ENCODE measurements at places on chromosomes 2 and 18.
A peak's percentile ranks its signal among the peaks of the same experiment; 100 is the strongest.

- DNase-seq = no peak
Measured at GRCh38 chr18:12003894-12004293, 22.6 kb downstream of the IMPA2 start.

GRCh38 chr2:102815285-102815684 lies 53.5 kb downstream of the TMEM182 start:
- DNase-seq = no peak

- no peak for DNase-seq
Measured at GRCh38 chr2:120765678-120766469, 30.2 kb downstream of the GLI2 start.

DNA sequence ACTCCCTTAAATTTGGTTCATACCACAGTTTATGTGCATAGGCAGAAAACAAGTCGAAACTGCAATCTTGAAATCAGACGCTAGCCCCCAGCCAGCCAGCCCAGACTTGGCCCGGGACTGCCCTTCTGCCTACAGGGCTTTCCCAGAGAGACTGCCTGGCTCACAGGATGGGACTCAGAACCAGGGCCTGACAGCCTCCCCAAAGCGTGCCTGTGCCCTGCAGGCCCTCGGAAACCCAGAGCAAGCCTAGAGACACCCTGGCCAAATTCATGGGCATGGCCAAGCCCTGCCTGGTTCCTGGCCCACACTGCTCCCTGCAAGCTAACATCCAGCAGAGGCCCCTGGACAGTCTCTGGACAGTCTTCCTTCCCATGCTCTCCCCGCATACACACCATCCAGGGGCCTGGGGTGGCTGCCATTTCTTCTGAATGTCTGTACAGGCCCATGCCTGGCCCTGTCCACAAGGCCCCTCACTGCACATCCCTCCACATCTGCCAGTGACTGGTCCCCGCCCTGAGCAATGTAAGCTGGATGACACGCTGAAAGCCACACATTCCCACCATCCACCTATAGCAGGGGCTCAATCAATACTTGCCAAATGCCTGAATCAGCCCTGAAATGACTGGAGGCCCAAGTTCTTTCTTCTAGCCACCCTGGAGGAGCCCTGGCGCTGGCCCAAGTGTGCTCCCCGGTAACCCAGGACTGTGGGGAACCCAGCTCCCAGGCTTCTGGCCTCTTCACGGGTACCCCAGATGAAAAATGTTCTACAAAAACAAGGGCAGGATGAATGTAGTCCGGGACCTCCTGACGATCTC lies 73.1 kb downstream of the HDAC4 start:
- peak; percentile 42 for DNase-seq

GRCh38 chr2:223007531-223007930 lies 44.5 kb upstream of the KCNE4 start:
- no peak for DNase-seq

- DNase-seq = no peak
Measured at GRCh38 chr2:39738936-39739335, 40.1 kb downstream of the THUMPD2 start.

DNA sequence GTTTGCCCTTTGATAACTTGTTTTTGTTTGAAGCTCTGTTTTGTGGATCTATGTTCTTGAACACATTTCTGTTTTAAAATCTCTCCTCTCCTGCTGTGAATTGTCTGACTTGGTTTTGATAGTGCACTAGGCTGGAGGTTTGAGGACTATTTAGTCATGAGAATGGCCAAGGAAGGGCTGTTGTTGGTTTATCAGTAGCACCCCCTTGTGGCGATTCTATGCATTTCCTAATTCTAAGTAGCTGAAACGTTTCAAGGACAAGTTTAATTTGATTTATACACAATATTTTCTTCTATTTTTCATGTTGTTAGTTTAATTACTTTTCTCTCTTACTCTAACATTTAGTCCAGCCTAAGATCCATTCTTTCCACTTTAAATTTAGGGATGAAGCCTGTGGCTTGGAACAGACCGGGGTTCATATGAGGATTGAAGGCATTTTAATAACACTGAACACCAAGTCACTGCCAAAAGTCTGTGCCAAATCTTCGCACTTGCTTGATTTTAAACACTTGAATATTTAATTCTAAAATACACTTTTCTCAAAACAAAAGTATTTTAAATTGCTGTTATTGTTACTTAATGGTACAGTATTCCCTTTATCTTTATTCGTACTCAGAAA lies 166.0 kb downstream of the SOCS6 start:
- peak; percentile 54 for DNase-seq

DNA sequence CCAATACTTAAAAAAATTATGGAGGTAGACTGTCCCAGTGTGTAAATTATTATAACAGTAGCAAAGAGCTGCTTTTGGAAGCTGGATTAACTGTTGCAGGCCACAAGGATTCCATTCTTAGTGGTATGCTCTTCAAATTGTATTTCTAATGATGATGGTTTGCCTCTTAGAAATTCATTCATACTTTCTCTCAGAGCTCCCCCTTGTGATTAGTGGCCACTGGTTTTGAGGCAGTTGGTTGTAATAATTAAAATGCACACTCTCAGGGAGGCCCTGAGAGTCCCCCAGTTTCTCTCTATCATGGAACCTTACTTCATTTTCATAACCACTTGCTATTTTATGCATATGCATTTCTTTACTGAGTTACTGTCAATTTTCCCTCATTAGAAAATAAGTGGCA lies 122.5 kb downstream of the PLA2R1 start:
- DNase-seq = peak; percentile 65

DNA sequence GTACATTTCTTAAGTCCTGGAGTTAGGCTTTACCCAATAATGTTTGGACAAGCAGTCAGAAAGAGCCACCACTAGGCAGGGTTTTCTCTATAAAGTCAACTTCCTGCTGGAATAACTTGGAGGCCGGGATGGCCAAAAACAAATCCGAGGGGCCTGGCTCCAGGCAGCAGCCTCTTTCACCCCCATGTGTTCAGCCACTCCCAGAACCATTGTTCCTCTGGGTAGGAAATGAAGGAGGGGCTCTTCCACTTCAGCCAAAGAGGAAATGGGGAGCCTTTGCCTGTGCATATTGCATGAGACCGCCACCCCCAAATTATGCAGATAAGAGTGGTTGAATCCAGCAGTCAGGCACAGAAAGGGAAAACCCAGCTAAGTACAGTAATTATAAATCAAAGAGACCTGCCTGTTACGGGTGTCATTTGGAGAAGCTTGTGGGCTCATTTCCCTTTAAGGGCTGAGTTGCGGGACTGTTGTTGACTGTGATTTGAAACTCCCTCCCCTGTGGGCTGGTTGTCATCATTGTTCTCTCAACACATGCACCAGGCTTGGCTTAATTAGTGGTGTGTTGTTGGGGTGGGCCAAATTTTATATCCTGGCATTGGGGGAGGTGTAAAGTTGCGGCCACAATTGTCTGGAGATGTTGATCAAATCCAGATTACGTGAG lies 212.8 kb upstream of the SOX11 start:
- no peak for DNase-seq

- no peak for DNase-seq
Measured at GRCh38 chr2:148184976-148185375, 164.1 kb downstream of the MBD5 start.

DNA sequence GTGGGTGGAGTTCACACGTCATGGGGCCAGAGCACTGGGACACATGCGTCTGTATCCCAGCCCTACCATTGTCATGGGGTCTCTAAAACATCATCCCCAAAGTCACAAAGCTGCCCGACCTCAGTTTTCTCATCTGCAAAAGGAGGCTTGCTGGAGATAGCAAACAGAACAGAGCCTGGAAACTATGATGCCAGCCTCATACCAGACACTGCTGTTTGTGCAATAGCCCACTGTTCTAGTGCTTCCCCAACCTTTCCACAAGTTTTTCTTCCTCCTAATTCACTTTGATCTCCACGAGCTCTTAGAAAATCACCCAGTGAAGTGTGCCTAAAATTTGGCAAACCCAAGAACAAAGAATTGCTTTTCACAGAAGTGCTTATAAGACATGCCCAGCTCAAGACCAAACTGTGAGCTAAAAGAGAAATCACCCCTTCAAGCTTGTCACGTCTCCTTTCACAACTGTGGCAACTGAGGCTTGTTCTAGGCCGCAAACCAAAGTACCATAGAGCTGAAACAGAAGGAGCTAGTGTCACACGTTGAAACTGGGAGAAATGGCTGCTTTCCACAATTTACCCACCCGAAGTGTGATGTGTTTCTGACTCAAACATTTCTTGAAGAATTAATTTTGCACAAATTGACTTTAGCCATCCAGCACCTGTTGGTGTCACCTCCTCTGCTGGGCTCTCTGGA lies 162.7 kb upstream of the ID2 start:
- no peak for DNase-seq

DNA sequence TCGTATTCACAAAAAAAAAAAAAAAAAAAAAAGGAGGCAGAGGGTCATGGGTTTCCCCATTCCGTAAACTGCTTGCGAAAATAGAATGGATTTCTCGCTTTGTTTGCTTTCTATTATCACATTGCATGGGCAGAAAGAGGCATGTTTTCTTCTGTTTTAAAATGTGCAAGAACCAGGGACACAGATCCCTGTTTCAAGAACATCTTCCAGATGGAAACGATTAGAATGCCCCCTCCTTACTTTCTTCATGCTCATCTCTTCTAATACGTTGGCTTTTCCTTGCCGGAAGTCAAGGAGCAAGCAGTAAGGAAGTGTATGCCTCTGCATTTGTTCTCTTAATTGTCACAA lies 51.0 kb upstream of the ZNF516 start:
- no peak for DNase-seq

GRCh38 chr2:68341583-68341982 lies 21.8 kb upstream of the CNRIP1 start:
- no peak for DNase-seq

DNA sequence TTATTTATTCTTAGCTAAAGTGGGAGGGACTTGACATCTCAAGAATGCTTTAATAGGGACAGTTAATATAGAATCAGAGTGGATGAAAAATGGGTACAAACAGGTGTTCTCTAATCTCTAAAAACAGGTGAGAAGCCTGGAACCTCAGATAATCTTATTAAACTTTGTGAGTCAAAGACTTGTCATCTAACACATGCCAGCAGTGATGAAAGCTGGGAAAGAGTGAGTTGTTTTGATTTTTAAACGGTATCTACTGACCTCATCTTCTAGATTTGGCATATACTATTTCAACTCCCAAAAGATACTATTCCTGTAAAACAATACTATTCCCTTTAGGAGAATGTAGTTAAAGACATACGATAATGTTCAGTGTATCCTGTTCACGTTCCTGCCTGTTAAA lies 103.4 kb downstream of the CCDC141 start:
- no peak for DNase-seq

DNA sequence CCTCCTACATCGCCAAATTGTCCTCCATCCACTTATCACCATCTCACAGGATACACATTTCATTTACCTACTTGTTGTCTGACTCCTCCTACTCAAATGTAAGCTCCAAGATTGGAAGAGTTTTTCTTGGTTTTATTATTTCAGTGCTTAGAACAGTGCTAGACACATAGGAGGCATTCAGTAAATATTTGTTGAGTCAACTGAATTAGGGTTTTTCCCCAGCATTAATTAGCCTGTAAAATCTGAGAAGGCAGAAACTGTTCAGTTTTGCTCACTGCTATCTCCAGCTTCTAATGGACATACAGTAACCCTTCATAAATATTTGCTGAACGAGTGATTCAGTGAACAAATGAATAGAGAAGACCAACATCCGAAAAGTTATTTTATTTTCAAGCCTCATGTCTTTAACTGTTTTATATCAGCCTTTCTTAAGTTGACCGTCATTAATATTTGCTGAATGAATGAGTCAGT lies 800 bp downstream of the TTC21B start:
- DNase-seq = peak; percentile 17

DNA sequence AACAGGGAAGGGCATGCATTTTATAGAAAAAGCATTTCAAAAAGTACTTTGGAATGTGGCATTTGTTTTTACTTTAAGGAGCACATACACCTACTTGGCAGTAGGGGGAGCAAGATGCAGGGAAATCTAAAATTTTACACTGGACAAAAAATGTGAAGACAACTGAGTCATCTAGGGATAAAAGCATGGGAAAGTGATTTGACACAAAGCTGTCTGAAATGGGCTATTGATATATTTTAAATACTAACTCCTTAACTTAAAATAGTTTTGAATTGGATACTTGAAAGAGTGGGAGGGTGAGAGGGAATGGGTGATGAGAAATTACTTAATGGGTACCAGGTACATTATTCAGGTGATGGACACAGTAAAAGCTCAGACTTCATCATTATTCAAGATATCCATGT lies 15.8 kb downstream of the TMEM200C start:
- no peak for DNase-seq

GRCh38 chr2:183078163-183078463 lies 434 bp upstream of the DUSP19 start:
- DNase-seq = no peak

GRCh38 chr2:26325851-26326250 lies 20.1 kb upstream of the SELENOI start:
- DNase-seq = no peak

DNA sequence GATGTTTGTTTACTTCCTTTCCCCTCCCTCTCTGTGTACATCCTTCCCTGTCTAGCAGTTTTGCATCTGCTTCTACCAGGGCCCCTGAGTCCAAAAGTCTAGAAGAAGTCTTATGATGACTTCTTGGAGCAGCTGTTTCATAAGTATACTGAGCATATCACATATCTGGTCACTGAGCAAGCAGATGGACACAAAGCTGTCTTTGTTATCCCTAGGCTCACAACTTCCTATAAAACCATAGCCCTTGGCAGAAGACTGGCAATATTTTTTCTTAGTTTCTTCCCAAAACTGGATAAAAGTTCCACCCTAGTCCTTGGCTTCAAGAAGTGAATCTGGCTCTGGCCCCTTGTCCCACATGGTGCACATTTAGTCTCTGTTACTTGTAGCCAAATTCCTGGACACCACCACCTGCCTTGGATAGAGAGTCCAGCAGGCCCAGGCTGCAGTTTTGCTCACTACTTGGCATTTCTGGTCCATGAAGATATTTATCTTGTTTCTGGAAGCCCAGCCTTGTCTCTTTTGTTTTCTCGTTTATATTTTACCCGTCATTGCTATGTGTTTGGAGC lies 22.5 kb downstream of the THOC1 start:
- DNase-seq = no peak

- no peak for DNase-seq
Measured at GRCh38 chr2:198055716-198056115, 251.3 kb downstream of the PLCL1 start.
